ENCODE measurements at places on chromosomes 3 and 15.

DNA sequence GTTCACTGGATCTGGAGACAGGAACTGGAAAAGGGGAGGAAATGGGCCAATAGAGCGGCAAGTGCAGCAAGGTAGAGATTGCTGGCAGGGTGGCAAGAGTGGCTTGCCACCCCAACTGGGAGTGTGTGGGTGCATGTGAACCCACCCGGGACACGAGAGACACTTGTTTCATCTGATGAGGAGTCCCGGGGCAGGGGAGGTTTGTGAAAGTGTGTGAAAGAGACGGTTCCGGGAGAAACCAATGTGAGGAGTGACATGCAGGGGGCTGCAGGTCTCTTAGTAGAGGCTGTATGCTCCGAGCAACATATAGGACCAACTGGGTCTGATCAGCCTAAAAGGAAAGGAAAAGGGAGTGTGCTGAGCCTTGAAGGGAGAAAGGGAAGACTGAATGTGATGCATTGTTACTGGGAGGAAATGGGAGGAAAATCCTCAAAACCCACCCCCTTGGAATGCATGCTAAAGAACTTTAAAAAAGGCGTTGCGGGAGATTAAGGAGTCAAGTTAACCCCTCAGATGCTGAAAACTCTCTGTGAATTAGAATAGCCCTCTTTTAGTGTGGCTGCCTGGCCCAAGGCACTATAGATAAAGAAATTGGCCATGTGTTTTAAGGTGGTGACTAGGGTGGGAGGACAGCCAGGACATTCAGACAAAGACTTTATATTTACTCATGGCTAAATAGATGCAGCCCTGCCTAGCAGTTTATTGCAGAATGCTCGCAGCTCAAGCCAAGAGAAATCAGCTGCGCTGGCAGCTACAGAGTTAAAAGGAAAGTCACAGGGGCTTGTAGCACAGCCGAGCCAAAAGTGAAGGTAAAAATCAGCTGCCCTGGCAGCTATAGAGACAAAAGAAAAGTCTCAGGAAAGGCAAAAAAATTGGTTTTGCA, 9.1 kb upstream of the SLC9C1 start:
- no peak for DNase-seq

GRCh38 chr3:141881702-141882101, 5.3 kb downstream of the ATP1B3 start:
- no peak for DNase-seq

- DNase-seq: no peak
These were observed 247.8 kb upstream of the FEZF2 start for GRCh38 chr3:62621176-62621575.

DNA sequence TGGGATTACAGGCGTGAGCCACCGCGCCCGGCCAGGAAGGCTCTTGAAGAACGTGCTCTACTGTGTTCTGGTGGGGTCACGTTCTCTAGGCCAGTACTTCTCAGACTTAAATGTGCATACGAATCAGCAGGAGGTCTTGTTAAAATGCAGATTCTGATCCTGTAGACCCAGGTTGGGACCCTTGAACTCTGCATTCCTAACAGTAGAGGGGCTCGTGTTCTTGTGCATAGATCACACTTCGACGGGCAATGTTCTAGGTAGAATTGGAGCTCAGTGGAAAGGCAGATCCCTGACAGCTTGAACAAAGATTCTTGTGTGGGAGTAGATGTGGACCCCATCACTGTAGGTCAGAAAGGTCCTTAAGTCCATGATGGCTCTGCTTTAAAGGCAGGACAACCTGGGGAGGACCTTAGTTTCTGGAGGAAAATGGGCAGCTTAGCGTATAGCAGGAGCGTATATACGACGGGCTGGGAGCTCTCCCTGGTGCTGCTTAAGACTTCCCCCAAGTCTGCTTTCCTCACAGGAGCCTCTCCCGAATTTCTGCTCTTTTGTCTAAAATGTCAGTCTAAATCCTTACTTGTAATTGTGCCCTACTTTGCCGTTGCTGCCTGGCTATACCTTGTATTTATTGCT, 16.9 kb upstream of the FAM81A start:
- no peak for DNase-seq

- no peak for DNase-seq
These were observed 127.5 kb downstream of the BDH1 start for GRCh38 chr3:197428117-197428801.

Measured in upper lobe of left lung (tissue), 6 donors.